ENCODE measurements at places on chromosomes 5 and 9.

GRCh38 chr5:53463909-53464621 is 16.4 kb upstream of the FST start:
- no peak for DNase-seq

- no peak for DNase-seq
These were observed 51.2 kb upstream of the RPS23 start for GRCh38 chr5:82329393-82329792.

- DNase-seq = no peak
These were observed 59.5 kb downstream of the TMEM174 start for GRCh38 chr5:73232266-73233041.

- DNase-seq = no peak
These were observed 30.9 kb downstream of the ZFYVE16 start for GRCh38 chr5:80438739-80439138.

GRCh38 chr9:19479874-19480273 is 71.1 kb downstream of the ACER2 start:
- DNase-seq = peak; percentile 87

GRCh38 chr5:103436656-103437055 is 125.9 kb downstream of the NUDT12 start:
- no peak for DNase-seq

- DNase-seq = peak; percentile 98
These were observed 72.8 kb downstream of the MED27 start for GRCh38 chr9:132006677-132007370.

GRCh38 chr9:4678679-4679267 is 596 bp upstream of the CDC37L1 start:
- DNase-seq = peak; percentile 68

DNA sequence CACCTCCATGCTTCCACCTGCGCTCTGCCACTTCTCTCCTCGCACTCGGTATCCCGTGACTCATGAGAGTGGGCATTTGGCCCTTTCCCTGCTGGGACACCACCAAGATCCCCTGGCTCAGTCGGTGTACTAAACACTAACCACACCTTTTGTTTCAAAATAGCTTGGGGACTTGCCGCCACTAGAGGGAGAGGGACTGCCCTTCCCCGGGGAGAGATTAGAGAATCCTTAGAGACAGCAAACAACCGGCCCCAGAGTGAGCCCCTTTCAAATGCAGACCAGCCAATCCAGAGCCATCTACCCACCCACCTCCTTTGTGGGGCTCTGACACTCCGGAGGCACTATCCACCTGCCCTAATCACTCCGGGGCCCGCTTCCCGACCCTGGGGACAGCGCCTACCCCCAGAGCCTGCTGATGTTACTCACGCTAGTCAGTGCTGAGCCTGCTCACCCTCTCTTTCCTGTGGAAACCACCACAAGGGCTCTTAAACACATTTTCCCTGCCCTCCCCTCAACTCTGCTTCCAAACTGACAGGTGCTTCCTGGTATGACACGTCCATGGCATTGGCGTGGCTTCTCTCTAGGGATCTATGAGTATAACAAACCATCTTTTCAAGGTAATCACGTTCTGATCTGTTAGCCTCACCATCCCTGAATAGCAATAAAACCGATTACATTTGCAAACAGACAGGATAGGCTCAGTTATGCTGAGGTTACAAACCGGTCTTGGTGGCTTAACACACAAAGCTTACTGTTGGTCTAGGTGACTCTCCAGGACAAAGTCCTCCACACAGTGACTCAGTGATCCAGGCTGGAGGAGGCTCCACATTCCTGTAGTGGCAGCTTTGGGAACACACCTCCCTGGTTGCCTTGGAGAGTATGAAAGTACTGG is 180.1 kb upstream of the MVB12B start:
- DNase-seq = peak; percentile 90

- no peak for DNase-seq
These were observed 74.6 kb downstream of the SNX24 start for GRCh38 chr5:122919969-122920368.

DNA sequence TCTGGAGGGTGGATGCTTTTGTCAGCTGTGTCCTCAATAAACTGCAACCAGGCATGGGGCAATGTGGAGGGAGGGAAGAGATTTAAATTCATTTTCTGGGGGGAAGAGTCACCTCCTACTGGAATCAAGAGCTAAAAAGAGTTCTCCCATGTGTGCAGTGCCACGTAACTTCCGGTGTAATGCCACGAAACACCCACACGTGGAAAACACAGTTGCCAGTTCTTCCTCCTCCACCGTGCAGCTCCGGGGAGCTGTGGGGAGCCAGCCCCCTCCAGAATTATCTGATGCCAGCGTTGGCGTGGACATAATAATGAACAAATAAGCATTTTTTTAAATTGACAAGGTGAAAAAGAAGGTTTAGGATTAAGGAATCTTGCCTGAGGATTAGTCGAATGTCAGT is 32.1 kb upstream of the MED10 start:
- no peak for DNase-seq

GRCh38 chr5:161105525-161105924 is 253.5 kb upstream of the ATP10B start:
- no peak for DNase-seq

DNA sequence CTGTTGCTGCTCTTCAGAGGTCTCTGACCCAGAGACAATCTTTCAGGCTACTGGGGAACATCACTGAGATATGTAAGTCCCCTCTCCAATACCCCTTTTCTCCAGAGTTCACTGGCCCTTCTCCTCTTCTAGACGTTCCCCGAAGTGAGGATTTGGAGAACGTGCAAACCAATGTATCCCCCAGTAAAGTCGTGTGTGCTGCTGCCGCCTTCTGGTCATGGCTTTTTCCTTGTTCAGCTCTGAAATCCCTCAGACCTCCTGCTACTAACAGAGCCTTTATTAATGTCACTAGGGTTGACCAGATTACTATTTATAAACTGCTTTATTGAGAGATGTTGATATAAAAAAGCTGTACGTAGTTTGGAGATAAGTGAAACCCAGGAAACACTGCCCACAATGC is 1028.6 kb downstream of the CDH9 start:
- DNase-seq = no peak

Data from NCI-H69 (cell line).